ENCODE measurements at places on chromosomes 12 and 14.

DNA sequence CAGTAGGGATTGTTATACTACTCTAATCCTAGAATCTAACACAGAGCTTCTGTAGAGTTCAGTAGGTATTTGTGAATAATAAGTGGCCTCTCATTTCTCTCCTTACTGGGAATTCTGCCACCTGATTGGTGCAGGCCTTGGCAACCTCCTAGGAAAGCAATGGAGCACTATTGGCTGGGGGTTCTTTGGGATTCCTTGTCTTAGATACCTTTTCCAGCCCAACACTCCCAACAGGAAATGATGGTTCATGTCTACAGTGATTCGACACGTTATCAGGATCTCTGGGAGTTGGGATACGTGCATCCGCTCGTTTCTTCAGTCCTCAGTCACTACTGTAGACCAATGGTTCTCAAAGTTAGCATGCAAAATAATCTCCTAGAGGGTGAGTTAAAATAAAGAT, 67.4 kb downstream of the ELK3 start:
- DNase-seq, result no peak

GRCh38 chr12:101877806-101878242, 444 bp downstream of the DRAM1 start:
- DNase-seq, result peak; percentile 33

DNA sequence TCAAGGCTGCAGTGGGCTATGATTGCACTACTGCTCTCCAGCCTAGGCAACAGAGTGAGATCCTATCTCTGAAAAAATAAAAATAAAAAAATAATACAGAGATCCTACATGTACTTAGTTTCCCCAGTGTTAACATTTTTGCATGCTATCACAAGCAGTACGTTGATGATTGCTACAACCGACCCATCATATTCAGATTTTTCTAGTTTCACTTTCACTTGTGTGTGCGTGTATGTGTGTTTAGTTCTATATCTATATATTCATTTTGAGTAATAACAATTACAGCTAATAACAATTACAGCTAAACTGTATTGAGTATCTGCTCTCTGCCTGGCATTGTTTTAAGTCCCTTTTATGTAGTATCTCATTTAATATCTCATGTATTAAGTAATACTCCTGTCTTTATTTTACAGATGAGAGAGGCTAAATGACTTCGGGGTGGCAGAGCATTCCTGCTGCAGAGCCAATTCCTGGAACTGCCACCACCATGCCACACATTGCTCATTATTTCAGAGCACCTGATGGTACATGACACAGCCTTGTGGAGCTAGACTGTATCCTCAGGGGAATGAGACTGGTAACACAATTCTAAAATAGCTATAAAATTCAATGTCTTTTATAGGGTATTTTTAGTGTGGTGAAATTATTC, 153.1 kb downstream of the BCAT1 start:
- DNase-seq, result no peak

DNA sequence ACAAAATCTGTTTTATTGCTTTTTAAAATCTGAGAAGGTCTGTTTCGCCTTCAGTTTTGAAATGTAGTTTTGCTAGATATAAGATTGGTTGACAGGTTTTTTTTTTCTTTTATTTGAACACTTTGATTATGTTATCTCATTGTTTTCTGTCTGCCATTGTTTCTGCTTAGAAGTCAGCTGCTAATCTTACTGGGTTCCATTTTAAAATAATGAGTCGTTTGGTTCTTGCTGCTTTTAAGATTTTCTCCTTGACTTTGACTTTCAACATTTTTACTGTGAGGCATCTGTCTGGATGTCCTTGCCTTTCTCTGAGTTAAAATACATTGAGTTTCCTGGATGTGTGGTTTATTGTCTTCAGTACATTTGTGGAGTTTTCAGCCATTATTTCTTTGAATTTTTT, 56.7 kb downstream of the ADIPOR2 start:
- no peak for DNase-seq

GRCh38 chr12:125418902-125419564, 353.8 kb downstream of the AACS start:
- no peak for DNase-seq

DNA sequence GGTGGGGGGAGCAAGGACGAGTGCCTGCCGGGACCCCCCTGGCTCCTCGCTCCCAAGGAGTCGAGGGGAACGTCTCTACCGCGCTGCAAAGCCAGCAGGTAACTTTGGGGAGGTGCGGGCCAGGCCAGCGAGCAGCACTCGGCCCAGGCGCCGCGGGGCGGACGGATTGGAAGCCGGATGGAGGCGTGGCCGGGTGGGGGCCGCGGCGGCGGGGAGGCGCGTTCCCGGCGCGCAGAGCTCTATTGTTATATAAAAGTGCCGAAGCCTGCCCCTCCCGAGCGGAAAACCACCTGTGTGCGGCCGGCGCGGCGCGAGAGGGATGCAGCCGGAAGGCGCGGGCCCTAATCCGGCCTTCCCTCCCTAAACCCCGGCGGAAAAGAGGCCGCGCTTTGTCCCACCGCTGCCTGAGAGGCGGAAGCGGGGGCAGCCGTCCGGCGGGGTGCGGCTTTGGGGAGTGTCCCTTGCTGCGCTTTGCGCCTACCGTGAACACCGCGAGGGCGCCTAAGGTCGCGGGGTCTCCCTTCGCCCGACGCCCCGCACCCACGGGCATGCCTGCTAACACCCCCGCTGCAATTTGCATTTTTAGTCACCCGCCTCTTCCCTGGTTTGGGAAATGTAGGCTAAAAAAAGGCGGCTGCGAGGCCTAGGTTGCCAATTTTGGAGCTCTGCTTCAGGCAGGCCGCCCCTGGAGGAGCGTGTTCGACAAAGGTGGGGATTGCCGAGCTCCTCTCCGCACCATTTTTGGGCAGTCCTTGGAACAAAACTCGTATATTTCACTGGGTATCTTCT, 1.7 kb upstream of the DUSP6 start:
- peak; percentile 84 for DNase-seq

DNA sequence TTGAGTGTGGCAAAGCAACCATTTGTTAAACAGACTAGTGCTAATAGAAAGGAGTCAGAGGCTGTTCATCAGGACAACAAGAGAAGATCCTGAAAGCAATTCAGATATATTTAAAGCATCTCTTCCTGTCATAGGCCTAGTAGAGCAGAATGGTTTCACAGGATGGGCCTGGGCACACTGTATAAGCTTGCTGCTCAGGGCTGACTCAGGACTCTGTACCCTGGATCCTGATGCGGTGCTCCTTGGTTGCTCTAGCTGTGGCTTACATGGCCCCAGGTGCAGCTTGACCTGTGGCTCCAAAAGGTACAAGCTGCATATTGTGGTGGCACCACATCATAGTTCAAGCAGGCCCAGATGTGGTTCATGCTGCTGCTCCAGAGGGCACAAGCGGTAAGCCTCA, 313.4 kb downstream of the ETNK1 start:
- no peak for DNase-seq

DNA sequence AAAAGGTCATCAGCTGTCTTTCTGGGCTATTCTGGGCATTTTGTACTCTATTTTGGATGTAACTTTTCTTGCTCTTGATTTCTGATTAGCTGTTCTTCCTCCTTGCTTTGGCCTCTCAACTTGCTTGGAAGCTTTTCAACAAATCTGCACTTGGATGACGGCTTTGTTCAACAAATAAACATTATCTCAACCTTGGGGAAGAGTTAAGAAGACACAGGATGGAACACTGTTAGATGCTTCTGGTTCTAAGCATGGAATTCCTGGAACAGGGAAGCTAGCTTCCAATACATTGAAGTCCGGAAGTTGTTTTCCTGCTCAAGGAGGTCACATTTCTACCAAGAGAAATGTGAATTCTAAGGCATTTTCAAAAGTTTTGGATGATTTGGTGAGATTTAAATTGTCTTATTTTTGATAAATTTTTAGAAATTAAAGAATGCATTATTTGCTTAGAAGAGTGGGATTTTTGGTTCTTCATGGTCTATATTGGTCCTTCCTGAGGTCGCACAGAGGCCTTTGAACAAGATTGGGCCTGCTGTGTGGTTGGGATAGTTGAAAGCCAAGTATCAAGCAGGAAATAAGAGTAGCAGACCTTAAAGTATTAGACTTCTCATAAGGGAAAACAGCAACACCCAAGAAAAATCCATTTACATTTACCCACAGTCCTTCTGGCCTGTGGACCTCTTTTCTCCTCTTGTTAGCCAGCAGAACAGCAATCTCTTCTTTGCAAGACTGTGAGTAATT, 59.2 kb downstream of the PPFIBP1 start:
- DNase-seq, result no peak

- DNase-seq, result no peak
Observed at GRCh38 chr12:128918481-128919260, 65.4 kb downstream of the GLT1D1 start.

DNA sequence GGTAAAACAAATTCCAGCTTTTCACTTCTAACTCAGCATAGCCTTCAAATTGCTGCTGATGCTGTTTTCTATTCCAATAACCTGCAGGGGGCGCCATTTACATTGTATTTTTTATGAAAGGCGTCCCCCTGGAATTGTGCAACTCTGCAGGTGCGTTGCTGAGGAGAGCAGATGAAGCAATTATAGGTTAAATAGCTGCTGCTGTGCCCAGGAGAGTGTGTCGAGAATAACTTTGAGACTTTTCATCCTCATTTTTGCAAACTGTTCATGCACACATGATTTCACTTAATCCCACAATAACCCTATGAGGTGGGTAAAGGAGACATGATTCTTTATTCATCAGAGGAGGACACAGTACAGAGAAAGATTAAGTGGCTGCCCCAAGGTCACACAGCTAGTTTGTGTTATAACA, 75.7 kb downstream of the MYRFL start:
- peak; percentile 68 for DNase-seq

DNA sequence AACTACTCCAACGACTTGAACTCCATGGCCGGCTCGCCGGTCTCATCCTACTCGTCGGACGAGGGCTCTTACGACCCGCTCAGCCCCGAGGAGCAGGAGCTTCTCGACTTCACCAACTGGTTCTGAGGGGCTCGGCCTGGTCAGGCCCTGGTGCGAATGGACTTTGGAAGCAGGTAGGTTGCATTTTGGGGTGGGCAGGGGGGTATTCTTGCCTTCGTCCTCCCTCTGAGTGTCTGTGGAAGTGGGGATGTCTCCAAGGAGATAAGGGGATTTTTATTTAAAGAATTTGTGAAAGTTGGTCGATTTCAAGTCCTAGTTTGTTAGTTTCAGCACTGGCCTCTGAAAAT, 1.3 kb downstream of the ASCL1 start:
- DNase-seq, result no peak

DNA sequence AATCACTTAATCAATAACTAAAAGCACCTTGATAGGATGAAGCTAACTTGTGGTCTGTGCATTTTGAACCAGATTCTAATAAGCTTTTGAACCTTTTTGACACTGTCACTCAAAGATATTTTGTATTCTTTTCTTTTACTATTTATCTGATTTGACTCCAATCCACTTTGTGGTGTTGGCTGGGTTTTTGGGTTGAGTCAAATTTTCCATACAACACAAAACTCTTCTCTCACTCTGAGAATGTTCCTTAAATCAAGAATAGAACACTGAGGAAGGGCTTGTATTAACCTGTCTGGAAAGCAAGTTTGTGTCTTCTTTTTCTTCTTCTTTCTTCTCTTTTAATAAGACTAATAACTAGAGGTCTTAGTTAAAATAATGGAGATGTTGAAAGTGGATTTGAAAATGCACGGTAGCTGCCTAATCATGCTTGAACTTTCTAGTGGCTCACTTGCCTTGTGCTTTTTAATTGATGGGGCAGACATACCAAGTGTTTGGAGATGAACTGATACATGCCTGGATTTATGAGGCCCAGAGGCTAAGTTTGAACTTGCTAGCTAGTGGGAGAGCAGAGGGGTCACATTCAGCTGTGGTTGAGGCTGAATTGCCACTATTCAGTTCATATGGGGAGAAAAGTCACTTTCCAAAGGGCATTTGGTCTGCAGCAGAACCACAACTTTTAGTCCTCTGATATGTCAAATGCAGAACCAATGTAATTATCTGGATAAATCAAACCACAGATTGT, 93.5 kb upstream of the PTHLH start:
- no peak for DNase-seq

GRCh38 chr12:69630191-69630590, 19.5 kb upstream of the LRRC10 start:
- no peak for DNase-seq

- no peak for DNase-seq
Observed at GRCh38 chr12:94863321-94864035, 140.0 kb downstream of the NDUFA12 start.

- peak; percentile 37 for DNase-seq
Observed at GRCh38 chr12:122081083-122081696, 2.6 kb downstream of the MLXIP start.

DNA sequence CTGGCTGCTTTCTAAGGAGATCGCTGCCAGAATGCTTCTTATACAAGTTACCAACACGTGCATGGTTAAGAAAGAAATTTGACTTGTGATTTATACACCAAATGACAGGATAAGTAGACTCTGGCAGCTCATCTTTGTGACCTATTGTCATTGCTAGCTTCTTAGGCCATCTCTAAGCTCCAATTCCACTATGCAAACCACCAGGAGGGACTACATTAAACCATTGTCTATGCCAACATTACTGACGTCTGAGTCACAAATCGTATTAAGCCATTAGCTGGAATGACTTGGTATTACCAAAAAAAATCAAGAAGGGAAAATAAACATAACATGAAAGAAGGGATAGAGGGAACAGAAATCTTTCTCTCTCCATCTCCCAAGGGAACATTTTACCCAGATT, 15.8 kb upstream of the VPS33A start:
- DNase-seq, result no peak

DNA sequence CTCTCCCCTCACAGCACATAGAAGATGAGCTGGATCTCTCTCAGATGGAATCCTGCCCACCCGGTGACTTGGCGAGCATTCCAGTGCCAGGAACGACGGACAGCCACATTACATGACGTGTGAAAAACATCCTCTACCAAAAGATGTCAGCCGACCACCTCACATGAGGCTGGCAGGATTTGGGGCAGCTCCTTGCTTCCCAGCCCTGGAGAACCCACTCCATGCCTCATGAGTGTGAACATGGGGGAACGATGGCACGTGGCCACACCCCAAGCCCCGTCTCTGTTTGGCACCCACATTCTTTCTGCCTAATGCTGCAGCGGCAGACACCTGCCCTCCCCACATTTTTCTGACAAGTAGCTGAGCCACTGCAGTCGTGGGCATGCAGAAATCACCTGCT, 202.5 kb downstream of the CALM1 start:
- DNase-seq, result no peak

DNA sequence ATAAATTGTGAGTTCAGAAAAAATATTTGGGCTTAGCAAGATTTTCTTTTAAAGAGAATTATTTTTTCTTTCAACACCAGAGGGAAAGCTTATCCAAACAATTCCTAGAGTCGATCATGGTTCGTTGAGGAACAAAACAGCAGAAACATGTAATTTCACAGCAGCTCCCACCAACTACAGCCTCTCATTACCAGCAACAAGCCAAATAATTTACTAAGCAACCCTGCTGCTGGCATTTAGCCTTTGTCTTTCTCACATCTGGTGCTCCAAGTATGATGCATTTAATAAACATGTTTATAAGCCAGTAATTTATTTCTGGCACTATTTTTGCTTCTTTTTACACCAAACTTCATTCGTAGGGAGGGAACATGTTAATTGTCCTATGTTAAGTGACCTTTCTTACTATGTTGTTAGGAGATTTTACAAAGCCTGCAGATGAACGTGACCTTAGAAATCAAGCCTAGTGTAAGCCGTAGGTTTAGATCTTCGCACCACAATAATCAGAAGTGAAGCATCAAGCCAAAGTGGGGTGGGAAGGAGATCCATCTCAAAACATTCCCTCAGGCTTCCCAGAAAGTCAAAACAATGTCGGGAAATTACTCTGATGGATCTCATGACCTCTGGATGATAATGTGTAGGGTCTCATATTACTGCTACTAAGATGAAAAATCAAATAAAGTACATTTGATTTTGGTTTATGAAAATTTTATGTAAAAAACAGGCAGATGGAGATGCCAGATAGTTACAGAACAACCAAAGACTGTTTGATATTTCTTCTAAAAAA, 128.4 kb downstream of the RPAP3 start:
- no peak for DNase-seq

- DNase-seq, result no peak
Observed at GRCh38 chr12:69475237-69475975, 5.2 kb downstream of the FRS2 start.
